ENCODE measurements at places on chromosomes 6 and 20.

- DNase-seq, result no peak
These were observed 30.6 kb downstream of the ELMO2 start for GRCh38 chr20:46375771-46376170.

- no peak for DNase-seq
These were observed 48.0 kb downstream of the OR2B2 start for GRCh38 chr6:27863962-27864905.

DNA sequence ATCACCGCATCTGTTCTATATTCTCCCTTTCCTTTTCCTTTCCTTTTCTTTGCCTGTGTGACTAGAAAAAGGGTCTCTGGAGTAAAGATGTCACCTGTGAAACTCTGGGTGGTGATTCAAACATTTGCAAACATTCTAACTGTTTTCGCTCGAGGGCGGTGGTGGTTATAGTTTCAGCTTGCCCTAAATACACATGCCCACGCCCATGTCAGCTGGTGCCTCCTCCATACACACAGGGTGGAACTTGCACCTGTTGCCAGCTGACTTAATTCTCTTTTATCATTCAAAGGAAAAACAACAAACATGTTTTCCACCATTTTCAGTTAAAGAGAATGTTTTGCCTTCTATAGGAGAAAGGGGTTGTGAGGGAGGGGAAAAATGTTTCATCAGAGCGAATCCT, 381.9 kb upstream of the ARID1B start:
- DNase-seq, result no peak

GRCh38 chr20:40463171-40463570, 225.9 kb downstream of the MAFB start:
- no peak for DNase-seq

- DNase-seq, result no peak
These were observed 5.5 kb upstream of the NTSR1 start for GRCh38 chr20:62702895-62703852.

GRCh38 chr6:125252891-125253290, 48.9 kb downstream of the HDDC2 start:
- no peak for DNase-seq

- no peak for DNase-seq
These were observed 382.1 kb upstream of the TSHZ2 start for GRCh38 chr20:52590100-52590499.

DNA sequence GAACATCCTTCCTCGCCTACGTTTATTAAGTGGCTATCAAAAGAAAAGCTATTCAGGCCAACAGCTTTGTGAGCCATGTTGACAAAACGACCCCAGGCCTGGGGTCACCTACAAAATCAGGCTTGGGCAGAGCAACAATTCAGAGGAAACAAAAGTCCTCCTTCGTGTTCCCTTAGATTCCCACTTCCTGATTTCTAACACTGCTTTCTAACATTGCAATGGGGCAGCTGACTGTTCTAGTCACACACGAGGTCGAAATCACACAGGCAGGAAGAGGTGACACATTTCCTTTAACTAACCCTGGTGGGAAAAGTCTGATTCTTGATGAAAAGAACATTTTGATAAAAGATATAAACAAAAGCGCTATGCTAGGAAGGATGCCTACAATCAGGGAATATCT, 31.9 kb downstream of the WDR27 start:
- DNase-seq, result no peak

DNA sequence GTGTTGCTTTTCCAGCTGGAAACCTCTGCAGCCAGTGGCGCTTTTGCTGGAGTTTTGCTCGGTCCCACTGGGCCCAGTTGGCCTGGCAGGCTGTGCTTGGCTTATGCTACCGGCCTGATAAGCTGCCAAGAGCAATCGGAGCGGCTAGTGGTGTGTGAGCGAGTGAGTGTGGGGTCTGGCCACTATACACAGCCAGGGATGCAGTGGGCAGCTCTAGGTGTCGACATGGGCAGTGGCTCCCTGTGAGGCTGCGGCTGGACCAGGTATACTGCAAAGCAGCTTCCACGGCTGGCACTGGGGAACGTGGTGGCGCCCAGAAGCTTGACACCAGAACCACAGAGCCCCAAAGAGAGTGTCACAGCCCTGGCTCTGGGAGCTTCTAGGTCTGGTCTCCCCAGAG, 996.5 kb downstream of the GRIK2 start:
- no peak for DNase-seq

DNA sequence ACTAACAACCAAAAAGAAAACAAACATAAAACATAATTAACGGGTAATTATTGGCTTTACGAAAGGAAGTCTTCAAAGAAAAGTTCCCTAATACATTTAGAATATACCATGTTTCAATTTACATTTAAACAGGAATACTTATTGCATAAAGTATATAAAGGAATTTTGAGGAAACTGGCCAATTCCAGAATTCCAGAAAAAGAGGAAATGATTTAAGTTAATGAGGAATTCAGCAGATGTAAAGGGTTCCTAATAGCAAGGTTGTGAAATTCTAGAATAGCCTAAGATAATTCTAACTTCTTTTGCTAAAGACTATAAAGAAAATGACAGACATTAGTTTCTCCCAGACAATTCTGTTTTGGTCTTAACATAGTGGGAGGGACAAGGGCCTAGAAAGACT, 35.0 kb downstream of the DTNBP1 start:
- DNase-seq, result no peak

All from stimulated activated CD8-positive, alpha-beta memory T cell treated with anti-CD3 and anti-CD28 coated beads, Interleukin-15, amount 100 ng/mL, for 24 hours (primary cell).